ENCODE measurements at places on chromosomes 1 and 21.

DNA sequence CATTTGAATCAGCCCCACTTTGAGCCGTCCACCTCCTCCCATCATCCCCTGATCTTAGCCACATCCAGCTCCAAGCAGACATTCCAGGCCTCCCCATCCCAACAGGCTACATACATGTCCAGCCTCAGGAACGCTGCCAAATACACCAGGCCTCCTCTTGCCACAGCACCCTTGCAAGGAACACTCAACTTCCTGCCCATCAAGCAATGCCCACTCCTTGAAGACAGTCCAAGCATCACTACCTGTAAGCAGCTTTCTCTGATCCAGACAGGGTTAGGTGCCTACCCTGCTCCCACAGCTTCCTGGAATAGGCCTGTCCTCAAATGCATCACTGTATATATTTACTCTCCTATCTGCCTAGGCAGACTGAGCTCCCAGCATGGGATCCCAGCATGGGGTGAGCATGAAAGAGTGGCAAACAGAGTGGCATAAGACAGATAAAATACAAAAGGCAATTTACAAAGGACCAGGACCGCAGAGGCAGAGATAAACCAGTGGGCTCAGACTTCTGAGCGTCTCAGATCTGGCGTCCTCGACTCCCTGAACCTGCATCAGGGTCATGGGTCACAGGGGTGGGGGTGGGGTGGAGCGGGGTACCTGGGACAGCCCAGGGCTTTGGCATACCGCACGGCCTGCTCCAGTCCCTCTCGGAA lies 816 bp downstream of the HYI start:
- DNase-seq, result no peak

- DNase-seq, result no peak
Observed at GRCh38 chr1:119220991-119221390, 80.5 kb upstream of the WARS2 start.

DNA sequence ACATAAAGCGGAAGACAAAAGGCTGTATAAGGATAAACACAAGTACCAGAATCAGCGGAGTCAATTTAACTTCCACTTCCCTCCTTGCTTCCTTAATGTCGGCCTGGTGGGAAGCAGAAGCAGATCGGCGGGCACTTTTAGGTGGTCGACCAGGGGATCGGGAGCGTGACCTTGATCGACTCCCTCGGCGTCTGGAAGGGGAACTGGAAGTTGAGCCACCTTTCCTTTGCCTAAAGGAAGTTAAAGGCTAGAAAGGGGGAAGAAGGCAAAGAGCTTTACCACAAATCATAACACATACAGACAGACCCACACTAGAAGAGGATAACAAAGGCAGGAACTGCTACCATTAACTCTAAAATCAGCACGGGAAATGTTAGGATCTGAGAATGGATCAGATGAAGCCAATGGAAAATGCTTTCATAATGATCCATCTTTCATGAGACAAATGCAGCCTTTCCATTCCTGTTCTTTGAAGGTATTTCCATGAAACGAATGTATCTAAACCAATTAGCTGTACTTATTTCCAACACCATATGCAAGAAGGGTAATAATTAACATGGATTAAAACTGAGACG lies 5.7 kb downstream of the LBR start:
- DNase-seq, result no peak

DNA sequence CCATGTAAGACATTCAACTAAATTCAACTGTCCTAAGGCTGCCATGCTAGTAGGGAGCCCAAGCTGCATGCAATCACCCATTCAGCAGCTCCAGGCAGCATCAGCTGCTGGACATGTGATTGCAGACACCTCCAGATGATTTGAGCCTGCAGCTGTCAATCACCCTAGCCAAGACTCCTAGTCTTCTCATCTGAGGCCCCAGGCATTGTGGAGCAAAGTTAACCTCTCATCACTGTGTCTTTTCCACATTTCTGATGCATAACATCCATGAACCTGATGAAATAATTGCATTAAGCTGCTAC lies 5.6 kb upstream of the CDC42BPA start:
- DNase-seq, result no peak

DNA sequence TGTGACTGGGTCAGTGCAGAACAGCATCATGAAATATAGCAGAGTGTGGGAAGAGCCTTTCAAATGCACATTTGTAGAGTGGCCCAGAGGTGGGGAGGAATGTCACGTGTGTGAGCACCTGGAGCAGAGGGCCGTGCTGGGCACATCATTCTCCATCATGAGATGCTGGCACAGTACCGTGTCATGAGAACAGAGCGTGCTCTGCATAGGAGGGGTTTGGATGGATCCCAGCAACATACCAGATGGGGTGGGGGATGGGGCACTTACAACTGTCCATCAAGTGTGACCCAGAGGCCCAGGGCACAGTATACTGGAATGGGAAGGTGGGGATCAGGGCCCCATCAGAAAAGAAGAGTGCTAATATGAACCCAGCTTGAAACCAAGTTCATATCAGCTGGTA lies 182.0 kb downstream of the LMX1A start:
- no peak for DNase-seq

DNA sequence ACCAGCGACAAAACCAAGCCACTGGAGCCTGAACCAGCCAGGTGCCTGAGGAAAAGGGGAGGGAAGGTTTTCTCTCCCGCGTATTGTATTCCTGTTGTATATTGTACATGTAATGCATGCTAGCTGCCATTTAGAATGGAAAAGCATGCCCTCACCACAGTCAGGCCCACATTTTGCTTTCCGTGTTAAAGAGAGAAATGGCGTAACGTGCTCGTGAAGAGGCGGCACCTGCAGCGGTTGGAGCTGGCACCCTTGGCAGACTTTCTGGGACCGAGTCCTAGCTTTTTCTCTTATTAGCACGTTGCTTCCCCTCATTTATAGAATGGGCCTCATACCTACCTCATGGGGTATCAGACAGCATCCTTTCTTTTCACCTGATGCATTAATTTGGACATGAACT lies 135.3 kb upstream of the IRF2BP2 start:
- no peak for DNase-seq

DNA sequence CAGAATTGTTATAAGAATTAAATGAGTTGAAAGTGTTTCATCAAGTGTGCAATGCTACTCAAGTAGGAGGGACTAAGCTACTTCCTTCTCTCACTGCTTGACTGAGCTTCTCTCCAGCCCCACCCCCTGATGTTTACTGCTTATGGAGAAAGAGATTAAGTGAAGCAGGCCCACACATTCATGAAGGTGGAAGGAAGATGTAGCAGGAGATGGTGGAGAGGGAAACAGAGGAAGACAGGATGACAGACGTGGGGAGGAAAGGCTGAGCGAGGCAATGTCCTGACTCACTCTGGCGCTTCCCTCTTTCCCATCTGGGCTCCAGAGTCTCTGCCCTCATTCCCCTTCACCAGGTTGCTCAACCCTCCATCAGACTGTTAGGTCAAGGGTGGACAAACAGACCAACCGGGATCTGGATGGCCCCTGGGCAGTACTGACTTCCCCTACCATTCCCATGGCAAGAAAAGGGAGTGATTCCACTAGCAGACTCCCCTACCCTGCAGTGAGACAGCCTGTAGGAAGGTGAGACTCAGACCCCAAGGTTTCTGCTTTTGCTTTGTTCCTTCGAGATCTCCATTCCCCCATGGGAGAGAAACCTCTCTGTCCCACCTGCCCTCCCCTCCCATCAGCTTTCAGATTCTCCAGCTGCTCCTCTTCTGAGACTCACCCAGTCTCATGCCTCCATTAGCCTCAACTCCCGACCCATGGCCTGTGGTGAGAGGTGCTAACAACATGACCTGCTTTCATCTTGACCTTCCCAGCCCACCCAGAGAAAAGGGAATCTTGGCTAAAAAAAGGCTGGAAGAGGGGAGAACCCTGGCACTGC lies 3.1 kb upstream of the ARHGEF2 start:
- peak; percentile 44 for DNase-seq

- no peak for DNase-seq
Observed at GRCh38 chr21:43985690-43986251, 26.3 kb upstream of the TRAPPC10 start.

All from stimulated activated CD4-positive, alpha-beta T cell treated with anti-CD3 and anti-CD28 coated beads, Interleukin-4, amount 100 ng/mL, for 4 hours (primary cell).